AG09309 (cell line): ENCODE measurements at places on chromosomes 13 and 19.

DNA sequence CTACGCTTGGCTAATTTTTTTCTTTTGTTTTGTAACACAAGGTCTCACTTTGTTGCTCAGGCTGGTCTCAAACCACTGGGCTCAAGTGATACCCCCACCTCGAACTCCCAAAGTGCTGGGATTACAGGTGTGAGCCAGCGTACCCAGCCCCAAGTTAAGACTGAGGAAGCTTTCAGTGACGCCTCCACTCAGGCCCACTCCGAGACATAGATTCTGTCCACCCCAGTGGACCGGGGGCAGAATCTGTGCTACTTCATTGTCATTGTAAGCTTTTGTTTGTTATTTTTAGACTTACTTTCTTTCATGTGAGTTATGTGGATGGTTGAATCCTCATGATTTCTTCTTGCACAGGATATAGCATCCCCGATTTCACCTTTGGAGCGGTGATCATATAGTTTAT is 156.9 kb upstream of the TSHZ3 start:
- DNase-seq, result no peak

DNA sequence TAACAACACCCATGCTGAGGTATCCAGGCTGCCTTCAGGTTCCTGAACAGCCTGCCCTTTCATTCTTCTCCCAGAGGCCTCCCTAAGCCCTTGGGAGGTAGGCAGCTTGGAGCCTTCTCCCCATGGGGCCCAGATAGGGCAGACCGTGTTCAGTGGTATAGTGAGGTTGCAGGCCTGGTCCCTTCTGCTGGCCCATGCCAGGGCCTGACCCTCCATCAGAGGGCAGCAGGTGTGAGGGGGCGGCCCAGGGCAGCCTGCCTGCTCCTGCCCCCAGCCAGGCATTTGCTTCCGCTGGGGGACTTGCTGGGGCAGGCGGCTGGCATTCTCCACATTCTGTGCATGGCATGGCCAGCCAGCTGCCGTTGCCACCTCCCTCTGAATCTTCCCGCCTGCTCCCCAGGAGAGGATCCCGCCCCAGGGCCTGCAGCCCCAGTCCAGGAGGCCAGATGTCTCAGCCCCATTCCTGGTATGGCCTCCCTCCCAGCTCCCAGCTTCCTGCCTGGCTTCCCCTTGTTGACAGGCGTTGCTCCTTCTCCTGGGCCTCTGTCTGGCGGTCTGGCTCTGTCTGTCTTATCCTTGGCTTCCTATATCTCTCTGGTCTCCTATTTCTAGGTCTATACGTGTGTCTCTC is 8.9 kb downstream of the CIC start:
- no peak for DNase-seq

GRCh38 chr13:99191900-99192399 is 8.7 kb upstream of the UBAC2 start:
- no peak for DNase-seq

GRCh38 chr13:47038188-47038587 is 141.3 kb upstream of the HTR2A start:
- DNase-seq, result no peak

- DNase-seq, result no peak
These were observed 102.8 kb downstream of the KATNAL1 start for GRCh38 chr13:30204564-30204963.

DNA sequence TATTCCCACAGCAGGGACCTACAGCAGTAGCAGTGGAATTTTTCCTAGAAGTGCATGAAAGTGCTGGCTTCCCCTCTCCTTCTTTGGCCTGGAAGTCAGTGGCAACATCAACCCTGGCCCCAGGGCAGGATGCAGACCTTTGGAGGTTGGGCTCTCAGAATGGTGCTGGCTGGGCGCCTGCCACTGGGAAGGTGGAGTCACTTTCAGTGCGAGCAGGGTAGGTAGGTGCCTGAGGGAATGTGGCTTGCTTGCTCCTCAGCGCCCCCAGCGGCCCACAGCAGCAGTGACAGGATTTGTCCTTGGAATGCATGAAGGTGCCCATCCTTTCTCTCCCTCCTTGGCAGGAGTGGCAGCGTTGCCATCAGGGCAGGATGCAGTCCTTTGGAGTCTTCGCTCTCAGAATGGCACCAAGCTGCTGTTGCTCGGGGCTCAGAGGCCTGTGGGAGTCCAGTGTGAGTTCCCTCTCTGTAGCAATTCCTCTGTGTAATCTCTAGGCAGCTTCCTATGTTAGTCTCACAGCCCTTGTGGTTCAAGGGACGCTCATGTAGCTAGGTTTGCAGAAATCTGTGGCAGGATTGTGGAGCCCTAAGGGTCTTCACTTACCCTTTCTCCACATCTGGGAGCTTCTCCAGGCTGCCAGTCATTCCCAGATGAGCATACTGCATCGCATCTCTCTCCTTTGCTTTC is 354.4 kb upstream of the DACH1 start:
- DNase-seq, result no peak

- no peak for DNase-seq
These were observed 179.8 kb downstream of the TBC1D4 start for GRCh38 chr13:75302071-75302698.

DNA sequence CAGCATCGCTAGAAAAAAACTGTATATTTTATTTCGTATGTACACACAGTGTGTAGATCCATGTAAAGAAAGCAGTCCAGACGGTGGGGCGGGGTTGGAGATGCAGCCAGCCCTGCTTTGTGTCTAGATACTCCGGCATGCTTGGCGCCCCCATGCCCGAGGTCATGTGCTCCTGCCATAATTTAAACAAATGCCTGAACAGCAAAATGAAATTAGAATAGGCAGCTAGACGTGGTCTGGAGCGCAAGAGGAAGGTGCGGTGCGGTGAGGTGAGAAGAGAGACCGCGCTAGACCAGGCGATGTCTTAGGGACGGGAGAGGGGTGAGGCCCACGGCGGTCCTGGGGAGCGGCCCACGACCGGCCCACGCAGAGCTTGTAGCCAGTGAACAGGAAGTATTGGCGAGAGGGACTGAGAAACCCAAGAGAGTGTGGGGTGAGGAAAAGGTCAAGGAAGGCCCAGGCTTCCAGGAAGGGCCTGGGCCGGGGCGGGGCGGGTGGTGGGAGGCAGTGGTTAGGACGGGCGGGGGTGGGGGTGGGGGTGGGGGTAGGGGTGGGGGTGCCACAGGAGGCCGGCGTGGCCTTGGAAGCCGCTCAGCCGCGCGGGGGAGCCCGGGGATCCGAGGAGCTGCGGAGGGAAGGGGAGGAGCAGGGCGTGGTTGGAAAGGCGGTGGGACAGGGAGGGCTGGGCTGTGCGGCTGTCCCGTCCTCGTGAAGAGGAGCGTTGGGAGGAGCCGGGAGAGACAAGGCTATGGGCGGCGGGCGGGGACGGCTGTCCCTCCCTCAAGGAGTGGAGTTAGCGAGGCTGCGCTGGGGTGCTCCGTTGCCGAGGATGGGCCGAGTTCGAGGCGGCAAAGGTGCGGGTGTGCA is 254.7 kb upstream of the SGCG start:
- DNase-seq, result no peak

DNA sequence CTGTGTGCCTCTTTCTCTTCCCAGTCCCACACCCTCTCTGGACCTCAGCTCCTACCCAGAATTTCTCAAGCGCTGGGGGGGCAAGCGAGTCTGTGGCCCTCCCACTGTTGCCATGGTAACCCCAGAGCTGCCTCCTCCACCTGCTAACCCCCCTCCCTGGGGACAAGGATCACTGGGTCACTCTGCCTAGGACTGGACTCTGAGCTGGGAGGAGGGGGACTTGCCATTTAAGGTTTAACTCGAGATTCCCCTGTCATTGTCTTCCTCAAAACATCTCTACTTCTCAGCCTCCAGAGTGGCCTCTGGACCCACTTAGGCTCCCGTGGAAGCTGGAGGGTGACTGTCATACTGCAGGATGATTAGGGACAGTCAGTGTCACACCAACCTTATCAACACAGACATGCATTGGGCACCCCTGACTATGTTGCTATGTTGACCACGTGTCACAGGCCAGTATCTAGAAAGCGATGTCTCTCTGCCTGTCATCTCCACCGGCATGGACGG is 2.2 kb downstream of the PALM3 start:
- DNase-seq, result no peak

- no peak for DNase-seq
These were observed 47.0 kb downstream of the FOXO1 start for GRCh38 chr13:40619479-40619814.

GRCh38 chr13:95880331-95880730 is 172.9 kb downstream of the UGGT2 start:
- DNase-seq, result no peak

DNA sequence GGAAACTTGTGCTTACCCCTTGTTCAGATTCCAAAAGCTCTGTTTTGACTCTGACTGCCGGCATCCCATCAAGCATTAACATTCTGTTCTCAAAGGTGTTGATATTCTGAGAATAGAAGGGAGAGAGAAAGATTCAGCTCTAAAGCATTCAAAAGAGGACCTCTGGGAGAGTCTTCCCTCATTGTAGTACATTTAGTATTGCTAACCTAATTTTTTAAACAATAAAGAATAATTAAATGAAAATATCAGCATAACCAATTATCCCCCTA is 190.3 kb downstream of the KLF12 start:
- no peak for DNase-seq

GRCh38 chr19:48672994-48673393 is at the start of gene NTN5:
Gene NTN5 (minus strand): TSS chr19:48673017. CDS start chr19:48670986, 2,031 bp downstream.
- DNase-seq, result no peak

GRCh38 chr19:53132141-53132991 is at the start of gene ZNF415:
Gene ZNF415 (minus strand): TSS chr19:53132910. CDS start chr19:53122676, 10,234 bp downstream.
- DNase-seq, result no peak

DNA sequence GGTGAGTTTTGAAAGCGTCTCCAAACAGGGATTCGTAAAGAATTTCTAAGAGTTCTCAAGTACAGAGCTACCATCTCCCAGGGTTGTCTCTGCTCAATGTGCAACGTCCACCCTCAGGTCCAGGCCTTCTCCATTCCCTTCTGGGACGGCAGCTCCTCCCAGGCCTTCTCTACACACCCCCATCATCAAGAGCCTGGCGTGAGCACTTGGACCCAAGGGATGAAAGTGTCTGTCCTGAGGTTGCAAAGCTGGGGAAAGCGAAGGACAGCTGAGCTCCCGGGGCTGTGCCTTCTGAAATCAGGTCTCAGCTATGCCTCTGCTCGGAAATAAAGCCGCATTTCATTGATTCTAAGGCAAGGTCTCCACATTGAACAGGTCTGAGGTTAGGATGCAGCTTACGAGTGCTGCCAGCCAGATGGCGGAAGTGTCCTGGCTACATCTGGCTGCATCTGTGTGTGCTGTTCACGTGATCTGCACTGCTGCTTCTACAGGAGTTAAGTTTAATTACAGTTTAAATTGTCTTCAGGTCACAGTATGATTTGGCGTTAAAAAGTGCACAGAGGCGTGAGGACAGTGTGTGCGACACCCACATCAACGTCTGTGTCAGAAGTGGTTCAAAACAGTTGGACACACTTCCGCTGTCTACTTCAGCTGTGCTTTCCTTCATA is 27.0 kb upstream of the MIER2 start:
- DNase-seq, result no peak

DNA sequence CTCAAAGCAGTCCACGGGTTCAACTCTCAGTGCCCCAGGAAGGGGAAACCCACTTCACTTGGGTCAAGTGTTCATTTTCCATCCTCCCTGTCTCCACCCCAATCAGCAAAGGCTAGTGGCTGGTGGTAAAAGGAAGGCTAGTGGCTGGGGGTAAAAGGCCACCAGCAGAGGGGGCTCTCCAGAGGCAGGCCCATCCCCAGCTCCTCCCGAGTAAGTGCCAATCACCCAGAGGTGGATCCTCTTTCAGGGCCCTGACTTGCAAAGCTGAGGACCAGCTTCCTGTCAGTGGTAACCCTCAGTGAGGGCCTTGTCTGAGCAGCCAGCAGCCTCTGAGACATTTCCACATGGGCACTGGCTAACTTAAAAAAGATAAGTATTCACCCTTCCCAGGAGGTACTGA is 22.0 kb upstream of the TPT1 start:
- DNase-seq, result no peak

DNA sequence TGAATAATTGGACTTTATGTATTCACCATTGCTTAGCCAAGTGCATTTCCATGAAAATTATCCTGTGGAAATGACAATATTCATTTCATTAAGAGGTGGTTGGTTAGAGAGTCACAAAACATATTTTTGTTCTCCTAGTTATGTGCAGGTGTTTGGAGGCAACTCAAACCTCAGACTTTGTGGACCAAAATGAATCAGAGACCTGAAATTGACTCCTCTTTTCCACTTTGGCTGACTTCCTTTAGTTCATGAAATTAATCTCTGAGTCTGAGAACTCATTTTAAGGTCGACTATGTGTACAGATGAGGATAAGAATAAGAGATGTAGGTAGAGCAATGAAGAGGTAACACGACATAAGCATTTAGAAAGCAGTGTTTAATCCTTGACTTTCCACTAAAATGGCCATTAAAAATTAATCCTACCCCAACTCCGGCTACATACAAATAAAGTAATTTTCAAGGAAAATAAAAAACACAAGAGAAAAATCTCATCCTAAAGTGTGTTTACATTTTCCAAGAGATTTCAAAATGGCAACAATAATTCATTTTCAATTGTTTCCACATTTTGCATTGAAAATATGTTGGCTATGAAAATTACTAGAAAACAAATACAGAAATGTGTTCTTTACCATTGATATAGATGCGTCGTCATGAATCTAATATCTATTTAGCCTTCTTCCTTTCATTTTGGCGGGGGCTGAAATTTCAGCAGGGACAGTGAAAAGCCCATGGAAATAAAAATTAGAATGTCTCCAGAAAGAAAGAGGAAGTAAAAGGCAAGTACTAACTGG is 185.4 kb upstream of the CSNK1A1L start:
- DNase-seq, result no peak

DNA sequence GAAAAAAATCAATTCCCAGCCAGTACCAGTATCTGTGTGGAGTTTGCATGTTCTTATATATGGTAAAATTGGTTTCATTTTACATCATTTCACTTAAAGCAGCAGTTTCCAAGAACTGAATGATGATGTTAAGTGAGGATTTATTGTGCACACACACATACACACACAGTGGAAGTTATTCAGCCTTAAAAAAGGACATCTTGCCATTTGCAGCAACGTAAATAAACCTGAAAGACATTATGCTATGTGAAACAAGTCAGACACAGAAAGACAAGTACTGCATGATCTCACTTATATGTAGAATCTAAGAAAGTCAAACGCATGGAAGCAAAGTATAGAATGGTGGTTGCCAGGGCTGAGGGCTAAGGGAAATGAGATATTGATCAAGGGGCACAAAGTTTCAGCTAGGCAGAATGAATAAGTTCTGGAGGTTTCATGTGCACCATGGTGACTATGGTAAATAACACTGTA is 5.3 kb downstream of the SIGLECL1 start:
- DNase-seq, result no peak

- DNase-seq, result no peak
These were observed 16.0 kb downstream of the APBA3 start for GRCh38 chr19:3745363-3746045.

- no peak for DNase-seq
These were observed 90.9 kb downstream of the NALCN start for GRCh38 chr13:101325423-101325822.
